ENCODE measurements at places on chromosomes 16 and 17.

- no peak for DNase-seq
Observed at GRCh38 chr16:31127182-31127581, 8.3 kb downstream of the PRSS8 start.

- DNase-seq, result peak; percentile 88
Observed at GRCh38 chr17:6823011-6823442, 8.5 kb downstream of the TEKT1 start.

DNA sequence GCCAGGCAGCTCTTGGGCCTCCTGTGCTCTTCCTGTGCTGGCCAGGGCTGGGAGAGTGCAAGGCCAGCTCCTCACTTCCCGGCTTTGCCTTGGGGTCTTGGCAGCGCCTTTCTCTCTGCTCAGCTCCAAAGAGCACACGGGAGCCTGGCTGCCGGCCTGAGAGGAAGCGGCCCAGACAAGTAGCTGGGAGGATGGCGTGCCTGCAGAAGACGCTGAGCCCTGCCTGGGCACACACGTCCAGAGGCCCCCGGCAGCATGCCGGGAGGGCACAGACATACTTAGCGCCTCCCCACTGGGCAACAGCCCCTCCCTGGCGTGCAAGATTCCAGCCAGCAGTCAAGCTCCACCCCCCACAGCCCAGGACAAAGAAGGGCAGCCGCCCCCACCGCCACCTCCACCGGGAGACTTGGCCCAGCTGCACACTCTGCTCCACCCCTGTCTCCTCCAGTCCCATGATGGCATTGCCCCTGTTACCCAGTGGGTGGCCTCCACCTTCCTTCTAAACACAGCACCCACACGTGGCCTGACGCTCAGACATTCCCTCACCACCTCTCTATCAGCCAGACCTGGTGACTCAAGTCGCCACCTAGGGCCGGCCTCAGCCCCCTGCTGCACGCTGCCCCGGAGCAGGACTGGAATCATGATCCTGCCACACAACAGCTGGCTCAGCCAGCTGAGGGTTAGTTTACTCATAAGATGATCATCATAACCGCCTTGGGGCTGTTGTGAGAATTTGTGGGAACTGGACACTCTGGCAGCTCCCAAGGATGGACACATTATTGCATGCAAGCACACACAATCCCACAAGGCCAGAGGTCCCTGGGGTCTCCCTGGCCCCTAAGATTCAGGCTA, 12.4 kb downstream of the SGCA start:
- peak; percentile 99 for DNase-seq

DNA sequence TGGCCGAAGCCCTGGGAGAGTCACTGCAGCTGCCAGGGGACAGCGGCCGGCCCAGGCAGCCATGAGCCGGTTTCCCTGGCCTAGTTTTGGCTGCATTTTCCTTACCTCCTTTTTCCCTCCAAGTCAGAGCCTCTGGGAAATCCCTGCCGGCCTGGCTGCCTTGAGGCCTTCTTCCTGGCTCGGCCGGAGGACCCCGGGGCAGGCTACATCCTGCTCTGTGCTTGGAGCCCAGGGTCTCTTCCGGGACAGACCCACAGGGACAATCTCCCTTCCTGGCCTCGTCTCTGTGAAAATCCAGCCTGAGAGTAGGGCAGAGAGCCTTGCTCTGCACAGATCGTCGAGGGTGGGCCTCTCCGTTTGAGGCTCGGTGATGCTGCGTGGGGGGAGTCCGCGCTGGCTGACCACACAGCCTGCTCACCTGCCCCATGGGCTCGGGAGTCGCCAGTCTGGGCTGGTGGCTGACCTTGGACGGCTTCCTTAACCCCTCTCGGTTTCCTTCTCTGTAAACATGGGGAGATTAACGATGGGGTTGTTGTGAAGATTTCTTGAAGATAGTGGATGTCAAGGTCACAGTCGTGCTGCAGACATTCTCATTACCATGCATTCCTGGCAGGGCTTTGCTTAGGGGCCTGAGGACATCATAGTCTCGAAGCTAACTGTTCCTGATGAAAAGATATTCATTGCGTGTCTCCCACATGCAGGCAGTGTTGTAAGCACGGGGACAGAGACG, 34.8 kb upstream of the CIBAR2 start:
- no peak for DNase-seq

DNA sequence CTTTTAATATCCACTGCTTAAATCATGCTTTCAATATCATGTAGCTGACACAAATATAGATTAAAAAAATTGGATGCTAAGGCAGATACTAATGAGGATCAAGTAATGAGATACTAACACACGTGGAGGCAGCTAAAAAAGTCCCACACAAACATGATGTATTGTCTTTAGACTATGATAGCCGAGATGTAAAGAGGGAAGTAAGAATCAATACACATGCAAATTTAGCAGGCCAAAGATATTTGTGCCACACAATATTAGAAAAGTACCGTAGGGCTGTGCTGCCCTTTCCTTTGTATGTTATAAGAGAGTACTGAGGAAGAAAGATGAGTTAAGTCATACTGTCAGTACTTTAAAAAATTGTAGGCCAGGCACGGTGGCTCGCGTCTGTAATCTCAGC, 51.4 kb upstream of the STAC2 start:
- no peak for DNase-seq

- DNase-seq, result no peak
Observed at GRCh38 chr17:66535611-66536010, 233.2 kb downstream of the PRKCA start.

GRCh38 chr17:66383333-66383732, 80.9 kb downstream of the PRKCA start:
- DNase-seq, result no peak
